ENCODE measurements at places on chromosomes 7 and 10. TPM values are rescaled to one million over a fixed set of nuclear protein-coding genes. Genes with fewer than 3 reads are reported as not detected.

Gene NEBL
- total RNA-seq, result 666 TPM

Gene SFTPA1
- total RNA-seq, result 0.24 TPM

Gene SFRP4
- total RNA-seq, result 0.32 TPM

Gene COL1A2
- 96.6 TPM for total RNA-seq

Gene ADRA2A
- total RNA-seq, result 1.0 TPM

Gene CALHM2
- 15.2 TPM for total RNA-seq

Gene ABCB1
- total RNA-seq, result 4.5 TPM

Gene RASSF4
- 91.5 TPM for total RNA-seq

Gene MAGI2
- total RNA-seq, result 3.1 TPM

Gene UTF1
- not detected for total RNA-seq

Gene C1GALT1
- 19.6 TPM for total RNA-seq

Gene ADAM22
- total RNA-seq, result 1.2 TPM

Gene ODAD2
- total RNA-seq, result not detected

Gene PIP
- not detected for total RNA-seq

Gene MSMB
- not detected for total RNA-seq

Gene ZNF107
- 1.7 TPM for total RNA-seq

Gene BLNK
- total RNA-seq, result 1.4 TPM

Gene FAM170B
- not detected for total RNA-seq

Gene CUBN
- 0.92 TPM for total RNA-seq

Gene SPDYE2
- total RNA-seq, result not detected

Gene ASB10
- 41.4 TPM for total RNA-seq

Gene MMP21
- total RNA-seq, result not detected

Gene HTR7
- not detected for total RNA-seq

Measured in Right ventricle myocardium inferior (tissue), 1 donor.